ENCODE measurements at places on chromosomes 7 and 10.

DNA sequence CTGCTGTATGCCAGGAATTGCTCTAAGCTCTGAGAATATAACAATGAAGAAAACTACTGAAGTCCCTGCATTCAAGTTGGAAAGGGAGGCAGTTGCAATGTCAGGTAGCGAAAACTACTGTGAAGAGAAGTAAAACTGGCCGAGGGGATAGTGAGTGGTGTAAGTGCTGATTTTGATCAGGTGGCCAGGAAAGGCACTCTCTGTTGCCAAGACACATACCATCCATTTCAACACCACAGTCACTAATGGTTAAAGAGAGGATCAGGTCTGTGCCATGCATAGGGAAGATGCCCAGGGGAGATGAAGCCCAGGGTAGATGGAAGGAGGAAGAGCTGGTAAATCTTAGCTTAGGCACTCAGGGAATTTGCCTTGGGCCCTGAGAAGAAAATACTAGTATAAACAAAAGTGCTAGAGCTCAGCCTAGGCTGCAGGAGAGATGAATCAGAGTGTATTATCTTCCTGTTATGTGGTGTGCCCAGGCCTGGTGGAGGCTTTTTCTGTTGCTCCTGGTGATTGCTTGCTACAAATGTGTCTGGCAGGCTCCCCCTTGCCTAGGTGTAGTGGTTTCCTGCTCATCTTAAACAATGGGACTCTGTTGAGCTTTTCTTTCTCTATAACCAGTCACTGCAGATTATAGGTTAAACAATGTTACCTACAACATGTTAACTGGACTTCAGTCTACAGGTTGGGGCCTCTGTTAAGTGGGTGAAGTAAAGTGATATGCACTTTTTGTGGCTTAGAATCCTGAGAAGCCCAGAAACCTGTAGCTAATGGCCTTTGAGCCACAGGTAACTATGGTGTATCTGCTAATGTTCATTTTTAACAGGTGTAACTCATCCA is 125.5 kb downstream of the LRRC4 start:
- no peak for DNase-seq

GRCh38 chr7:120898715-120899499 is 41.0 kb upstream of the TSPAN12 start:
- no peak for DNase-seq

DNA sequence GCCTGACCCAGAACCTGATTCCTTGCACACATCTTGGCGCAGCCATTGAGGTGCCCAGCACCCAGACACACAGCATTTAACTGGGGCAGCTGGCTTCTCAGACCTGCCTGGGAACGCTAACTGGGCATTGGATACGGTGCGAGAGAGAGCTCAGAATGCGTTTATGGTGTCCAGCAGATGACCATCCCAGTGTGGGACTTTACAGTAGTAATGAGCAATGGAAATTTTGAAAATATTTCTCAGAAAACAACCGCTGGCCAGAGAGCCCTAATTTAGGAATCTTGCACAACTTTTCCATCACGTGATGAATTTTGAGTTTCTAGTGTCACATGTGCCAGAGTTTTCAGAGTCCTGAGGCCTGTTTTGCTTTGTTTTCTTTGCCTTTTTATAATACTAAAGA is 78.2 kb upstream of the SEC61G start:
- no peak for DNase-seq

DNA sequence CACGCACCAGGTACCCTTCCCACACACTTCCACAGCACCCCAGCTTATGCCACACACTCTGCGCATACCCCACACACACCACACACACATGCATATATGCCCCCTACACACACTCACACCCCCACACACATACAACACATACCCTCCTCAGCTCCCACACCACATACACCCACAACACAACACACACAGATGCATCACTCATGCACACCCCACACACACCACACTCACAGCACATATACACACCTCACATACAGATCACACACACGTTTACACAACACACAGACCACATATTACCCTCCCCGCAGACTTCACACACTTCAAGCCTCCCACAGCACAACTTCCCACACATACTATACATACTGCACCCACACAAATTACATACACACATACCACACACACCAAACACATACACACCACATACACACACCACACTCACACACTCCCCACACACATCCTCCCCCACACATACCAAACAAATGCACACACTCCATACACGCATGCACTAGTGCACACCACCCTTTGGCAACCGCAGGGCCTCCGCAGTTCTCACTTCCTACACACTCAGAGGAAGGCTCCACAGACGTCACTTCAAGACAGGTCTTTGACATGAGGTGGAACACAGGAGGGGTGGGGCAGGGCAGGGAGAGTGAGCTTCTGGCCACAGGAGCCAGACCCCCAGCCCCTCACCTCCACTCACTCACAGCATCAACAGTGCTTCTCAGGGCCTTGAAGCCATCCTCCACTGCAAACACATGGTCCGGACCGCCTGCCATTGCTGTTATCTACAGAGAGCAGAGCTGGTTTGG is 18.5 kb upstream of the ANTXRL start:
- DNase-seq, result peak; percentile 39

DNA sequence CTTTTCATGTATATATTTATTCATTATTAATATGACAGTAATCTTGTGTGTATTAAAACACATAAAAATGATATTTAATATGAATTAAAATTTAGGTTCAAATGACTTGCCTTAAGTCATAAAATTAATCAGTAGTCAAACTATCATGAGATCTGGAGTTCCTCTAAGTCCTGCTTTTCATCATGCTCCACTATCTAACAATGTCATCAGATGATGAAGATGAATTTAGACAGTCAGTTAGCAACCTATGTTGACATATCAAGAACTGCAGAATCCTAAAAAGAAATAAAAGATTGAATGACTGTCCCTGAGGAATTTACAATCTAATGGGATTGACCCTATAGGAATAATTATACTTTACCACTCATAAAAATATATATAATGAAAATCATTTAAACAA is 7.1 kb downstream of the CABCOCO1 start:
- DNase-seq, result no peak

DNA sequence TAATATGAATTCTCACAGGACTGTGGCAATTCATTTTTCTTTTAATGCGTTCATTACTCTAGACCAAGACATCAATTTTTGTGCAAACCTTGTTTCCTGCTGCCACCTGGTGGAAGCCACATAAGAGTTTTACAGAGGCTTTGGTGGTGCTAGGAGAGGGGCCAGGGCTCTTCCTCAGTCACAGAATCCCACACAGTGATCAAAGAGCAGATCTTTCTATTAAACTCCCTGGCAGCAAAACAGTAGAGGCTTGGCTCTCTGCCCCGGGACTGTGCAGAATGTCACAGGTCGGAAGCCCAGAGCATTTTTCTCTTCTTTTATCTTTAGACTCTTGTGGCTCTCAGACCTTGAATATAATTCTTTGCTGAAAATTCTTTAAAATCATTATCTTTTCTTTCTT is 506.4 kb upstream of the C7orf33 start:
- DNase-seq, result no peak

DNA sequence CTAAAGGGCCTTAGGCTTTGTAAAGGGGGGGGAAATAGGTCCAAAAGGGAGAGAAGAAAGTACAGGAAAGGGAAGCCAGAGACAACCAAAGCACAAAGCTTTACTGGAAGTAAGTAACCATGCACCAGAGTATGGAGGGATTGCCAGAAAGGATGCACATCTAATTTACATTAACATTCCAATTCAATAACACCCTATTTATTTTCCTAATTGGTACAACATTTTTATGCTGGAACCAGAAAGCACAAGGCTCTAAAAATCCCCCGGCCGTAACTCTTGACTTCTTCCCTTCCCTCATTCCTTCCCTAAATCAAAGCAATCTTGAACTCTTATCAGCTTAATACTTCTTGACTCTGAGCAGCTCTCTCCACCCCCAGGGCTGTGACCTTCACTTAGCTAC is 400.0 kb upstream of the CELF2 start:
- no peak for DNase-seq

- DNase-seq, result no peak
Measured at GRCh38 chr7:23164846-23165245, 17.0 kb upstream of the NUP42 start.

DNA sequence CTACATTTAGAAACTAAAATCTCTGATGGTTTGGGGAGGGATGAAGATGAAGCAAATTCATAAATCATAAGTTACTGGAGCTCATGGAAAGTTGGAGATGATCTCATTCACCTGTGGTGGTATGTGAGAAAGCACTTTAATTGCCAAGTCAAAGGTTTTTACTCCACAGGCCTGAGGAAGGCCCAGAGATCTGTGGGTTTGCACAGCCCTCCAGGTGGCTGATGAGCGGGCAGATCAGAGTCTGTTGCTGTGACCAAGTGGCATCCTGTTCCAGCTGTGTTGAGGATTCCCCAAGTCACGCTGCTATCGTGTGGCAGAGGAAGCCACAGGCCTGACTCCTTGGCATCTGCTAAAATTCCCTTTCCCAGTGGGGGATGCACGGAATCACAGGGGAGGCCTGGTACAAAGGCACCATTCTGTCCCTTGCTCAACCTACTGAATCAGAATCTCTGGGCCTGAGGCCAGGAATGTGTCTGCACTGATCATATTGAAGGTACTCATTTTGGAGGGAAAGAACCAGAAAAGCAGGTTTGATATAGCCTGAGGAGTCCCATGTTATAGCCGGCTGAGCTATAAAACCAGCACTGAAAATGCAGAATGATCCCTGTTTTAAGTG is 19.7 kb upstream of the DDC start:
- no peak for DNase-seq

GRCh38 chr7:154907651-154908620 is 95.0 kb downstream of the PAXIP1 start:
- DNase-seq, result no peak

GRCh38 chr7:54697659-54698186 is 61.3 kb downstream of the SEC61G start:
- DNase-seq, result no peak

GRCh38 chr7:42104231-42104630 is 132.8 kb downstream of the GLI3 start:
- DNase-seq, result no peak

DNA sequence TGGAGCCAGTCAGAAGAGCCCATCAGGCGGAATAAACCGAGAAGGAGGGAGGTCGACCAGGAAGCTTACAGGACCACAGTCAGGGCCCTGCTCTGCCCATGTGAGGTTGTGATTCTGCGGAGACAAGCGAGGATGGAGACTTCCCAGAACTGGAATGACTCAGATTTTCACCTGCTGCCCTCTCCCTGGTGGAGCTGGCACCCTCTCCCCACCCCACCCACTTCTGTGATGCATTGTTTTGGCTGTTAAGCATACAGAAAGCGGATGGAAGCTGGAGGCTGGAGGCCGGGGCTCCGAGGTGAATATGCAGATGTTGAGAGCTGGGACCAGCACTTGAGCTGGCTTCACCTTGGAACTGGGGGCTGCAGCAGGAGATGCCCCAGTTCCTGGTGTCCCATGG is 57.4 kb downstream of the NPTX2 start:
- DNase-seq, result no peak

- no peak for DNase-seq
Measured at GRCh38 chr7:72325561-72325960, 86.6 kb downstream of the CALN1 start.

DNA sequence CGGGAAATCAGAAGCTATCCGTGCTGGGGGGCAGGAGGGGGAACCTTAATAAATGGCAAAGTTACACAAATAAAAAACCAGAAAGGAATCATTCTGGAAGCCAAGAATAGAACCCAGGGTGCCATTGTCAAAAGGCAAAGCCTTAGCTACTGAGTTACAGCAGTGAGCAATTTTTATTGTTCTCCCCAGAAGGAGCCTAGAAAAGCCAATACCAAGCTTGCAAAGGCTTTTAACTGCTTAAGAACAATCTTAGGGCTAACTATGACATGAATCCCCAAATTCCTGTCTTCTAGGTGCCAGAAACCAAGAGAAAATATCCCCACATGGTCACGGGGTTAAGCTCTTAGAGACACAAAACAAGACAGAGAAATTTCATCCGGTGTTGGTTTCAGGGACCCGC is 482.7 kb downstream of the CCSER2 start:
- DNase-seq, result no peak

GRCh38 chr10:110790913-110791506 is 80.7 kb upstream of the PDCD4 start:
- no peak for DNase-seq

DNA sequence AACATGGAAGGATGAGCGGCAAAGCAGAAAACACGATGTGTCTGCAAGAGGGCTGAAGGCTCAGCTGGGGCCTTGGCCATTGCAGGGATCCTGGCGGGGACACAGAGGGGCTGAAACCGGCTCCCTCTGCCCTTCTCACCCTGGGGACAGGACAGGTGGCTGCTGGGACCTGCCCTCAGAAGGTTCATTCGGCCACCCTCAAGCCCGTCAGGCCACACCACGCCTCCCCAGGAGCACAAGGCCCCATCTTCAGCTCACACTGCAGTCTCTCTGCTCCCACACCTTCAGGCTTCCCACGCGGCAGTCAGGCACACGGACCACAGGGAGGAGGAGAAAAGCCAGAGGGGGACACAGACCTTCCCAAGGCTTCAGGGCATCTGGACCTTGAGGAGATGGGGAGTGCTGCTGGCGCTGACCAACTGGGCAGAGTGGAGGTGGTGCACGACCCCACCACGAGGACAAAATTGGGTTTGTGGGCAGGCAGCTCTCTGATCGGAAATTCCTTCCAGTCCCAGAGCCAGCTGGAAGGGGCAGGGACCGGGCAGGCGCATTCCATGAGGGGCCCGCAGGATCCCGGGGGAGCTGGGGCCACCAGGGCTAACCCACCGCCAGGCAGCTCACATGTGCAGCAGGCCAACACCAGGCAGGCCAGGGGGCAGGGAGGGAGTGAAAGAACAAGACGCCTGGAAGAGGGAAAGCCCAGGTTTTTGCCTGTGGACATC is 104.0 kb downstream of the MAD1L1 start:
- DNase-seq, result no peak

DNA sequence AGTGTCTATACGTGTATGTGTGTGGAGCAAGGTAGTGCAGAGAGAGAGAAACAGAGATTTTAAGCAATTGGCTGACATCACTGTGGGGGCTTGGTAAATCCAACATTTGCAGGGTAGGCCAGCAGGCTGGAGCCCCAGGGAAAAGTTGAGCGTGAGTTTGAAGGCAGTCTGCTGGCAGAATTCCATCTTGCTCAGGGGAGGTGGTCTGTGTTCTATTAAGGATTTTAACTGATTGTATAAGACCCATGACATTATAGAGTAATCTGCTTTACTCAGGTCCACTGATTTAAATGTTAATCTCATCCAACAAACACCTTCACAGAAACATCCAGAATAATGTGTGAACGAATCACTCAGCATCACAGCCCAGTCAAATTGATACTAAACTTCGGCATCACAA is 912.9 kb downstream of the GRM8 start:
- DNase-seq, result no peak
